ENCODE measurements at places on chromosomes 7 and 10. TPM values are rescaled to one million over a fixed set of nuclear protein-coding genes. Genes with fewer than 3 reads are reported as not detected.

MSMB gene
- not detected for total RNA-seq

ASZ1 gene
- not detected for total RNA-seq

PNLIPRP1 gene
- total RNA-seq = not detected

FAM237B gene
- 0.23 TPM for total RNA-seq

TAC1 gene
- 89.5 TPM for total RNA-seq

PIK3CG gene
- 1.8 TPM for total RNA-seq

SH2B2 gene
- 10.8 TPM for total RNA-seq

SPOCK2 gene
- total RNA-seq = 207 TPM

CRPPA gene
- total RNA-seq = 11.8 TPM

ITPRID1 gene
- 0.23 TPM for total RNA-seq

ANKRD30A gene
- not detected for total RNA-seq

PNLIPRP3 gene
- total RNA-seq = not detected

CYP3A4 gene
- total RNA-seq = not detected

HKDC1 gene
- 2.1 TPM for total RNA-seq

HOXA10 gene
- not detected for total RNA-seq

VWA2 gene
- total RNA-seq = 3.2 TPM

ITIH2 gene
- total RNA-seq = 7.6 TPM

PGAM2 gene
- total RNA-seq = 16.4 TPM

DIP2C gene
- total RNA-seq = 46.4 TPM

LMTK2 gene
- 49.8 TPM for total RNA-seq

NRCAM gene
- total RNA-seq = 205 TPM

CD36 gene
- total RNA-seq = 55.6 TPM

IGFBP3 gene
- total RNA-seq = 7.2 TPM

FZD1 gene
- 10.8 TPM for total RNA-seq

LHFPL3 gene
- total RNA-seq = 66.0 TPM

GIMAP7 gene
- 3.7 TPM for total RNA-seq

SEMA4G gene
- 17.5 TPM for total RNA-seq
